ENCODE measurements at places on chromosomes 2 and 18. TPM values are rescaled to one million over a fixed set of nuclear protein-coding genes. Genes with fewer than 3 reads are reported as not detected.

The PJVK gene
- total RNA-seq = 2.2 TPM

The TCF23 gene
- total RNA-seq = not detected

The TMEM198 gene
- total RNA-seq = 0.46 TPM

The REG1B gene
- total RNA-seq = not detected

The FAHD2A gene
- total RNA-seq = 34.4 TPM

The CDH20 gene
- total RNA-seq = not detected

All from activated naive CD4-positive, alpha-beta T cell treated with anti-CD3 and anti-CD28 coated beads, Interleukin-2, amount 10 ng/mL, durations not matched to agents 5 hours and 36 hours (primary cell).